ENCODE measurements at places on chromosomes 6 and 20.

DNA sequence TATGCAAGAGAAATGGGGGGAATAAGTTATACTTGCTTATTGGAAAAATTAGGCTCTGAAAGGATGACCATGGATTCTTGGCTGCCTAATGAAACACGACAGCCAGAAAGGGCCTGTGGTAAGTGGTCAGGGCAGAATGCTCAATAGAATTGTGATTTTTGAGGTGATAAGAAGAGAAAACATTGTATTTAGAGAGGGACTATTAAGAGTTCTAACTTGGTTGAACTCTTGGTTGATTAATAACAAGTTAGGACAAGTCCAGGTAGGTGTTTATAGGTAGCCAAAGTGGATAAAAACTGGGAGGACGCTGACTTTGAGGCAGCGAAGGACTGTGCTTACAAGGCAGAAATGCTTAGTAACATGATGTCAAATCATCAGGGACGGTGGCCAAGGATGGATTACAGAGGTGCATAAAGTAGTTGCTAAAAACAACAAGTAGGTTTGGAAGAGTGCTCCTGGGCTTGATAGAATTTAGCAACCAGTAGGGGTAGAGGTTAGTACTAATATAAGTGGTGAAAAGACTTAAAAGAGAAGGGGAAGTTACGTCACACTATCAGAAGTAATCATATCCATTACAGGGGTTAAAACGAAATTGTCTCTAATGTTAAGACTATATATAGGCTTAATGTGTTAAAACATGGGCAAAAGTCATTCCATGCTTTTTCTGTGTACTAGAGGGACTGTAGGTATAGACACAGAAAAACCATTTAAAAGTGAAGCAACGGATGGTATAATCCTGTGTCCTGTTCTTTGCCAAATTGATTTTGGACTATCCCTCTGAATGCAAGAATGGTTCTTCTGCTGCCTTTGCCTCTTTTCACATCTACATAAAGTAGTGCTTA is 98.6 kb downstream of the EYA4 start:
- DNase-seq: no peak
- H3K27me3 ChIP-seq: no peaks in the 10 kb centered on the region
- H3K36me3 ChIP-seq: no peaks in the 10 kb centered on the region
- H3K4me1 ChIP-seq: no peaks in the 10 kb centered on the region

GRCh38 chr20:6956574-6956973 is 189.1 kb downstream of the BMP2 start:
- no peaks in the 10 kb centered on the region for H3K4me1 ChIP-seq
- H3K27ac ChIP-seq: no peak overlapping the region
- no peaks in the 10 kb centered on the region for H3K36me3 ChIP-seq
- H3K27me3 ChIP-seq: no peaks in the 10 kb centered on the region
- no peak overlapping the region for H3K4me3 ChIP-seq

DNA sequence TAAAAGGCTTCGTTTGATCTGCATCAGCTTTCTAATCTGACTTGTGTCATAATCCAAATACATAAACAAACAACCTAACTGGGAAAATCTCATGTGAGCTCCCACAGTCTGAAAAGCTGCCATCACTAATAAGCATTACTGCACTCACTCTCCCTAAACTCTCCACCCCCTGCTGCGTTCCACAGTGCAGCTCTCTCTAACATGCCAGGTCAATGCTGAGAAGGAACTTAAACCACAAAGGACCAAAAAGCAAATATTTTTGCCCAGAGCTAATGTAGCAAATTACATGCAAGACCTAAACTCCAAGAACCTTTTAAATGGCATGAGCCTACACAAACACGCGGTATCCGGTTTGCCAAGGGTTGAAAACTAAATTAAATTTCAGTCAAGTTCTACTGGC is 542.3 kb upstream of the JARID2 start:
- peaks cover 7% of the 10 kb centered on the region for H3K4me1 ChIP-seq
- H3K4me3 ChIP-seq: no peak overlapping the region
- no peak overlapping the region for H3K27ac ChIP-seq
- H3K36me3 ChIP-seq: no peaks in the 10 kb centered on the region
- DNase-seq: no peak

DNA sequence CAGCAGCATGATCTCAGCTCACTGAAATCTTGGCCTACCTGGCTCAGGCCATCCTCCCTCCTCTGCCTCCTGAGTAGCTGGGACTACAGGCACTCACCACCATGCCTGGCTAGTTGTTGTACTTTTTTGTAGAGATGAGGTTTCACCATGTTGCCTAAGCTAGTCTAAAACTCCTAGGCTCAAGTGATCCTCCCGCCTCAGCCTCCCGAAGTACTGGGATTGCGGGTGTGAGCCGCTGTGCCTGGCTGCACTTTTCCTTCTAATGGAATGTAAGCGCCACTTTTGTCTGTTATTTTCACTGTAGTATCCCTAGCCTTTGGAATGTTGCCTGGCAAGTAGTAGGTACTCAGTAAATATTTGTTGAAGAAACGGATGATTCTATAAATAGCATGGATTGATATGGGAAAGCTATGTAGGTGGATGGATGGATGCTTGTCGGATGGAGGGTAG is 10.4 kb upstream of the TRIB3 start:
- no peaks in the 10 kb centered on the region for H3K36me3 ChIP-seq
- no peaks in the 10 kb centered on the region for H3K4me1 ChIP-seq
- H3K4me3 ChIP-seq: no peak overlapping the region
- DNase-seq: no peak
- H3K27me3 ChIP-seq: peaks cover 5% of the 10 kb centered on the region
- no peak overlapping the region for H3K27ac ChIP-seq

DNA sequence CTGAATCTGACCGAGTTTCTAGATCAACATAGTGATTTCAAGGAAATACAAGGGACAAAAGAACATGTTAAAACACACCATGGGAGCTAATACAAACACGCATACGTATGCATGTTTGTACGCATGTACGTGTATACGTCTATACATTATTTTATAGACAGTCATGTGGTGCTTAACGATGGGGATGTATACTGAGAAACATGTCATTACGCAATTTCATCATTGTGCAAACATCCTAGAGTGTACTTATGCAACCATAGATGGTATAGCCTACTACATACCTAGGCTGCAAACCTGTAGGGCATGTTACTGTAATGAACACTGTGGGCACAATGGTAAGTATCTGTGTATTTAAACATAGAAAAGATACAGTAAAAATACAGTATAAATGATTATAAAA is 25.0 kb upstream of the NELFCD start:
- H3K4me1 ChIP-seq: no peaks in the 10 kb centered on the region
- H3K27ac ChIP-seq: no peak overlapping the region
- H3K27me3 ChIP-seq: no peaks in the 10 kb centered on the region
- no peak overlapping the region for H3K4me3 ChIP-seq
- H3K36me3 ChIP-seq: no peaks in the 10 kb centered on the region

- DNase-seq: no peak
- H3K4me1 ChIP-seq: no peaks in the 10 kb centered on the region
- no peaks in the 10 kb centered on the region for H3K36me3 ChIP-seq
- no peak overlapping the region for H3K4me3 ChIP-seq
- H3K27me3 ChIP-seq: peaks cover 2% of the 10 kb centered on the region
These were observed 90.0 kb upstream of the SLC24A3 start for GRCh38 chr20:19122395-19122794.

DNA sequence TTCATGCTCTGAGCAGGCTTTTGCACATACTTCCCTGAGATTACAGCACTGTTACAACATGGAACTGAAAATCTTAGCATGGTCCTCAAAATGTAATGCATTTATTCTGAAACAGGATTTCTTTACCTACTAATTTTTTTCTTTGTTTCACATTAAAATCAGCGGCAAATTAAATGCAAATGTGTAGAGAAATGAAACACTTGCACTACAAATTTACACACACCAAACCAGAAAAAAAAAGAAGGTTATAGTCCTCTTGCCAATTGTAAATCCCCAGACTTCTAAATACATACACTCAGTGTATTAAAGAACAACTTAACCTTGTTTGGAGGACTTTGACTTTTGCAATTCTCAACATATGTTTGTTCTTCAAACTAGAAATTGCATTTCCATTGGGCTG is 210.9 kb upstream of the TBX18 start:
- DNase-seq: no peak
- no peak overlapping the region for H3K27ac ChIP-seq
- no peaks in the 10 kb centered on the region for H3K27me3 ChIP-seq
- no peaks in the 10 kb centered on the region for H3K4me1 ChIP-seq

GRCh38 chr6:160996131-160996601 is 4.6 kb downstream of the MAP3K4 start:
- H3K4me1 ChIP-seq: peaks cover 45% of the 10 kb centered on the region
- H3K36me3 ChIP-seq: peaks cover 10% of the 10 kb centered on the region

- H3K27ac ChIP-seq: no peak overlapping the region
- no peaks in the 10 kb centered on the region for H3K4me1 ChIP-seq
- H3K4me3 ChIP-seq: no peak overlapping the region
- H3K27me3 ChIP-seq: peaks cover 10% of the 10 kb centered on the region
- no peak for DNase-seq
These were observed 17.4 kb downstream of the RCAN2 start for GRCh38 chr6:46473881-46474280.

DNA sequence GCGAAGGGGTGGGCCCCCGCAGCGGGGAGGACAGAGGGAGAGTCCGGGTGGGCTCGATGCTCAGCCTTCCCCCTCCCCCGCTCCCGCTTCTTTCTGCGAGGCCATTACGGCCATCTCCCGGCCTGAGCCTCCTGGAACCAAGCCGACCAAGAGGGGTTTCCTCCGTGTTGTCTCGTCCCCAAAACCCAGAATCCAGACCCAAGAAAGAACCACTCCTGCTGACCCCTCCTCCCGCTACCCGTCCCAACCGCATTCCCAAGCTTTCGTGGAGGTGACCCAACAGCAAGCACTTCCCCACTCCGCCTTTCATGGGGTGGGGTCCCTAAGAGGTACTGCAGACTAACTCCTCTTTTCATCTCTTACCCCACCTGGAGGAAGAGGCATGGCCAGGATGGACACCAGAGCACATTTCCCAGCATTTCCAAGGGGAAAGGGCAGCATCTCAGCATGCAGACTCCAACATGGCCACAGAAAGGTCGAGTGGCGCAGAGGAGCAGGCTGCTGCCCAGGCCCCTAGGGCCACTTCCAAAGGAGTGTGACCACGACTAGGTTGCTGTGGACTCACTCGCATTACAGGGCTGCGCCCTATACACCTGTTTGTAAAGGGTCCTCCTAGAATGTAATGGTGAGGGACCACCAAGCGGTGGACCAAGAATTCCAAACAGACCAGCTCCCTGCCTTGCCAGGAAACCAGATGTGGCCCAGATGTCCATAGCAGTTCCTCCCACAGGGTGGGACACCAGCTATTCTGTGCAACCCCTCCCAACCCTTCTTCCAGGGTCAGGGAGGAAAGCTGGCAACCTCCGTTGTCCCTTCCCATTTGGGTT is 53.4 kb downstream of the MRPL14 start:
- peaks cover 27% of the 10 kb centered on the region for H3K27me3 ChIP-seq
- H3K27ac ChIP-seq: peak overlapping the region; percentile 7
- no peak for DNase-seq
- H3K4me1 ChIP-seq: peaks cover 20% of the 10 kb centered on the region
- H3K36me3 ChIP-seq: no peaks in the 10 kb centered on the region

- peaks cover 6% of the 10 kb centered on the region for H3K4me1 ChIP-seq
- H3K27ac ChIP-seq: no peak overlapping the region
- no peaks in the 10 kb centered on the region for H3K27me3 ChIP-seq
- peaks cover 34% of the 10 kb centered on the region for H3K36me3 ChIP-seq
- no peak for DNase-seq
- no peak overlapping the region for H3K4me3 ChIP-seq
These were observed 37.8 kb downstream of the ZNF451 start for GRCh38 chr6:57127763-57128162.

DNA sequence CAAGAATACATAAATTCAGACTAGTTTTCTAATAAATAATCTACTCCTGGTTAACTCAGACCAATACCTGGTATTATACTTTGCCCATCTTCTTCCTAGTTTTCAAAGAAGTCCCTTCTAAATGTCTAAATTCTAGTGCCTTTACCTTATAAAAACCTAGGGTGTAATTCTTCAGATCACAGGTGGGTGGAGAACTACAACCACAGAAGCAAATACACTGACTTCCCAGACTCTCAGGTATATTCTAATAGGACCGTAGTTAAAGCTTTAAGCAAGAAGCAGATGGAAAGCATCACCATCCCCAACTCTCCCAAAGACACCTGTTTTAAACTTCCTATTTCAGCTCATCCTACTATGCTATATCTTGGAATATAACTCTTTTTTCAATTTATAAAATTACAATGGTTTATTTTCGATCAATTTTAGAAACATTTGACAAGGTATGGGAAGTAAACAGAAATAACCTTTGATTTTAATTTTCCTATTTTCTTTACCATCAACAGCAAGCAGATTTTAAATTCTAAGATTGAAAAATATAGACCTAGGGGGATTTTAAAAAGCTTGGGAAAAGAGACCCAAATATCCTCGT is 15.8 kb downstream of the MAN1A1 start:
- no peak for DNase-seq
- peaks cover 40% of the 10 kb centered on the region for H3K4me1 ChIP-seq
- no peak overlapping the region for H3K4me3 ChIP-seq
- H3K27ac ChIP-seq: no peak overlapping the region

DNA sequence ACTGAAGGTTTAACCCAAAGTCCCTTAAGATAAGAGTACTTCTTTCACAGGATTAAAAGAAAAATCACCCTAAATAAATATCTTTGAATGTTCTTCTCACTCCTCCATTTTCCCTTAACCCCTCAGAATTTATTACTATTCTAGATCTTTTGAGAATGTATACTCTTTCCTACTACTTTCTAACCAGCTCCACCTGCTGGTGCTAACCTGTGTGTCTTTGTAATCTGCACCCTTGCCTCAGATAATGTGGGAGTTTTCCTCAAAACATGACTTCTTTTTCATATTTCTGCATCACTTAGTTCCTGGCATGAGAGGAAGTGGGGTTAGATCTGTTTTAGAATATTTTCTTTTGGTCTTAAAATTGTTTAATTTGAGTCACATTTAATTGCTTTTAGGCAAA is 394.2 kb downstream of the BMP2 start:
- H3K36me3 ChIP-seq: no peaks in the 10 kb centered on the region
- H3K4me3 ChIP-seq: no peak overlapping the region
- no peak overlapping the region for H3K27ac ChIP-seq
- H3K4me1 ChIP-seq: no peaks in the 10 kb centered on the region

- no peak overlapping the region for H3K27ac ChIP-seq
- H3K4me1 ChIP-seq: no peaks in the 10 kb centered on the region
- H3K36me3 ChIP-seq: peaks cover 17% of the 10 kb centered on the region
- DNase-seq: no peak
These were observed 115.4 kb downstream of the INSM1 start for GRCh38 chr20:20483328-20483727.

All from activated B cell treated with CpG ODN at 0.5 μM for 24 hours (primary cell).